ENCODE measurements at places on chromosomes 5 and 9. TPM values are rescaled to one million over a fixed set of nuclear protein-coding genes. Genes with fewer than 3 reads are reported as not detected.

PDE8B gene
- total RNA-seq = 2.0 TPM

DNA sequence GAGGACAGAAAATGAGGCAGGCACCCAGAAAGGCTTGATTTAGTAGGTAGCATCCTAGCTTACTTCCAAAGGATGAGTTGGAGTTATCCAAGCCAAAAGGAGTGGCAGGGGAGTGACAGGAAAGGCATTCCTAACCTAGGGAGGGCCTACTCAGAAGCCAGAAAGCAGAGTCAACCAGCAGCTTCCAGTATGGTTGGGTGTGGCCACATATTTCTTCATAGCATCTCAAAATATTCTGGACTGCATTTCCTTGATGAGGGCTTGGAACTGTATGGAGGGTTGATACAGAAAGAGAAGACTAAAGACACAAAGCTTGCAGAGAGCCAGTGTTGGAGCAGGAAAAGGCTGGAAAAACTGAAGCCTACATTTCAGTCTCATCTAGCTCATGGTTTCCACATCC lies 656.8 kb upstream of the DMAC1 start:
- H3K4me1 ChIP-seq = no peaks in the 10 kb centered on the region
- H3K27ac ChIP-seq = no peak overlapping the region
- no peaks in the 10 kb centered on the region for H3K27me3 ChIP-seq
- no peaks in the 10 kb centered on the region for H3K36me3 ChIP-seq

DNA sequence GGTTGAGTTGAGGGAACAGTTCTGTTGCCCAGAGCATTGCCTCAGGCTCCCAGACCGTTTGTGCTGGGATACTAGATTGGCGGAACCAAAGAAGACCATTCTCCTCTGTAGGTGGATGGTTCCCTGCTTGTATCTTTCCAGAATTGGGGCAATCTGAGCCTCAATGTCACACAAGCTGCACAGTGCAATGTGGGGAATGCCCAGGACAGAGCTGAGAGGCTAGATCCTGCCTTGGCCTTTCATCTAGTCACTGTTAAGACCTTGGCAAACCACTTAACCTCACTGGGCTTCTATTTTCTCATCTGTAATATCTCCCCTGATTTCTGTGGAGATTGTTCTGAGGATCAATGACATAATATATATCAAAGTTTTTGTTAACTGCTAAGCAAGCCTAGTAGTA lies 16.9 kb upstream of the ERAP2 start:
- H3K27ac ChIP-seq = no peak overlapping the region
- no peak overlapping the region for H3K4me3 ChIP-seq
- no peaks in the 10 kb centered on the region for H3K36me3 ChIP-seq
- H3K27me3 ChIP-seq = no peaks in the 10 kb centered on the region
- DNase-seq = no peak

GRCh38 chr9:89802781-89803355 lies 198.1 kb downstream of the GADD45G start:
- no peak overlapping the region for H3K4me3 ChIP-seq
- H3K27me3 ChIP-seq = no peaks in the 10 kb centered on the region
- H3K27ac ChIP-seq = no peak overlapping the region
- H3K4me1 ChIP-seq = peaks cover 14% of the 10 kb centered on the region
- no peak for DNase-seq

- H3K27ac ChIP-seq = peak overlapping the region; percentile 37
- H3K27me3 ChIP-seq = no peaks in the 10 kb centered on the region
- no peak for DNase-seq
- H3K4me1 ChIP-seq = peaks cover 13% of the 10 kb centered on the region
These were observed 242.6 kb downstream of the AUH start for GRCh38 chr9:91119142-91119541.

GRCh38 chr5:22683050-22683449 lies 170.1 kb downstream of the CDH12 start:
- H3K27ac ChIP-seq = no peak overlapping the region
- no peaks in the 10 kb centered on the region for H3K27me3 ChIP-seq
- H3K4me1 ChIP-seq = no peaks in the 10 kb centered on the region
- DNase-seq = no peak
- no peaks in the 10 kb centered on the region for H3K36me3 ChIP-seq
- no peak overlapping the region for H3K4me3 ChIP-seq

DNA sequence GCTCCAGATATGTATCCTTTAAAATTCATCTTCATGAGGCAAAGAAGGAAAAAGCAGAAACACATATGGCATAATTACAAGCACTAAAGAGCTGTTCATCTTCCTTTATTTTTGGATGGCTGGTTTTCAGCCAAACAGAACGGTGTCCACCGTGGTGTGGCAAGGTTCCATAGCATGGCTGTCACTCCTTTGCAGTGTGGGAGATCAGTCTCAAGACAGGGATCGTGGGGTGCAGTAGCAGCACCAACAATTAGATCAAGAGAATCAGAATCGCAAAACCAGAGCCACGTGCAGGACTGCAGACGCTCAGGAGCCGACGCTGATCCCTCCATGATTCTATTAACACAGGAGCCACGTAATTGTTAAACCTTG lies 79.5 kb downstream of the SEMA4D start:
- H3K27ac ChIP-seq = no peak overlapping the region
- no peak overlapping the region for H3K4me3 ChIP-seq
- no peaks in the 10 kb centered on the region for H3K36me3 ChIP-seq
- DNase-seq = no peak
- no peaks in the 10 kb centered on the region for H3K27me3 ChIP-seq
